ENCODE measurements at places on chromosomes 5 and 9. TPM values are rescaled to one million over a fixed set of nuclear protein-coding genes. Genes with fewer than 3 reads are reported as not detected.

The ITGA1 gene
- total RNA-seq, result 51.6 TPM

The DRD1 gene
- not detected for total RNA-seq

The HTR4 gene
- 0.11 TPM for total RNA-seq

The SHLD3 gene
- total RNA-seq, result 5.5 TPM

The IFNA13 gene
- not detected for total RNA-seq

The C9orf152 gene
- not detected for total RNA-seq

The CAMK4 gene
- 0.11 TPM for total RNA-seq

The TRIM36 gene
- total RNA-seq, result 0.13 TPM

The SIT1 gene
- total RNA-seq, result 0.39 TPM

The PAEP gene
- not detected for total RNA-seq

The RFESD gene
- total RNA-seq, result 4.1 TPM

The SLCO6A1 gene
- total RNA-seq, result not detected

The ABCA2 gene
- total RNA-seq, result 16.3 TPM

The MAN2A1 gene
- total RNA-seq, result 116 TPM

The RPS23 gene
- 3,468 TPM for total RNA-seq

The TGFBR1 gene
- 252 TPM for total RNA-seq

The TCF7 gene
- total RNA-seq, result 1.8 TPM

The BTNL8 gene
- not detected for total RNA-seq

The PRR16 gene
- 26.3 TPM for total RNA-seq

The BICD2 gene
- 28.9 TPM for total RNA-seq

The SAXO1 gene
- total RNA-seq, result 0.13 TPM

The BARHL1 gene
- not detected for total RNA-seq

The TTC16 gene
- total RNA-seq, result not detected

The NMUR2 gene
- not detected for total RNA-seq

The MED22 gene
- total RNA-seq, result 14.3 TPM

The CSF1R gene
- not detected for total RNA-seq

The CHD1 gene
- 50.6 TPM for total RNA-seq

The EPB41L4B gene
- 11.4 TPM for total RNA-seq

The EIF4EBP3 gene
- 4.2 TPM for total RNA-seq

Measured in articular chondrocyte of knee joint (primary cell).